Mammary epithelial cell (primary cell): ENCODE measurements at places on chromosomes 5 and 9.

DNA sequence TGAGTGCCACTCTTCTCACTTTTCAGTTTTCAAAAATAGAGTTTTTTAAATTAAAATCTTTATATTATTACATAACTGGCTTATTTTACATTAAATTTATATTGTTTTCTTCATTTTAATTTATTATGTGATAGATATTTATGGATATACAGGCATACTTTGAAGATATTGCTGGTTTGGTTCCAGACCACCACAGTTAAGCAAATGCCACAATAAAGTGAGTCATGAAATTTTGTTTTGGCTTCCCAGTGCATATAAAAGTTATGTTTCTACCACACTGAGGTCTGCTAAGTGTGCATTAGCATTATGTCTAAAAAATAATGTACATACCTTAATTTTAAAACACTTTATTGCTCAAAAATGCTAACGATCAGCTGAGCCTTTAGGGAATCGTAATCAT lies 47.4 kb downstream of the NDUFS4 start:
- no peak for DNase-seq

GRCh38 chr9:109118808-109119438 lies 824 bp downstream of the TMEM245 start:
- DNase-seq, result no peak

DNA sequence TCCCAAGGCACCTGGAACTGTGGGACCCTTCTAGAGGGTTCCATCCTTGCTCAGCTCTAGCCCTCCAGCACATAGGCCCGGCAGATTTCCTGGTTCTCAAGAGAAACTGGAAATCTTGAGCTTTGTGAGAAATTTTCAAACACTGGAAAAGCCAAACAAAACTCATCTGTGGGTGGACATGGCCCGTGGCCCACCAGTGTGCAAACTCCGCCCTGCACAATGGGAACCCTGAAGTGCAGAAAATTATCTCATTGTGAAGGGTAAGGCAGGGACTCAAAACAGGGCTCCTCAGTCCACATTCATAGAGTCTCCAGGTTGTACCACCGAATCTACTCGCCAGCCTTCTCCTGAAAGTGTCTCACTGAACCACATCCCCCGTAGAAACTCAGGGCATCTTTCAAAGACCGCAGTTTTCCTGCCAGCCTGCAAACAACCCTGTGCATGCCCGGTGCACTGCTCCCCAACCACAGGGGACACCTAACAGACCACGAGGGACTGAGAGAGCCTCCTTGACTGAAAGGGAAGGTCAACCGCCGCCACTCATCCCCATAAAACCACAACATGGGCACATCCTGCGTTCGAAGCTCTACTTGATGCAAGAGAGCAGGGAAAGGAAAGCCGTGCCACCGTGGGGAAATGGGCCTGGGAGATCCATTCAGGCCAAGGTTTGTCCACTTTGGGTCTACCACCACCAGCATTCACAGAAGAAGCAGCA lies 18.1 kb downstream of the ADAMTS2 start:
- no peak for DNase-seq

DNA sequence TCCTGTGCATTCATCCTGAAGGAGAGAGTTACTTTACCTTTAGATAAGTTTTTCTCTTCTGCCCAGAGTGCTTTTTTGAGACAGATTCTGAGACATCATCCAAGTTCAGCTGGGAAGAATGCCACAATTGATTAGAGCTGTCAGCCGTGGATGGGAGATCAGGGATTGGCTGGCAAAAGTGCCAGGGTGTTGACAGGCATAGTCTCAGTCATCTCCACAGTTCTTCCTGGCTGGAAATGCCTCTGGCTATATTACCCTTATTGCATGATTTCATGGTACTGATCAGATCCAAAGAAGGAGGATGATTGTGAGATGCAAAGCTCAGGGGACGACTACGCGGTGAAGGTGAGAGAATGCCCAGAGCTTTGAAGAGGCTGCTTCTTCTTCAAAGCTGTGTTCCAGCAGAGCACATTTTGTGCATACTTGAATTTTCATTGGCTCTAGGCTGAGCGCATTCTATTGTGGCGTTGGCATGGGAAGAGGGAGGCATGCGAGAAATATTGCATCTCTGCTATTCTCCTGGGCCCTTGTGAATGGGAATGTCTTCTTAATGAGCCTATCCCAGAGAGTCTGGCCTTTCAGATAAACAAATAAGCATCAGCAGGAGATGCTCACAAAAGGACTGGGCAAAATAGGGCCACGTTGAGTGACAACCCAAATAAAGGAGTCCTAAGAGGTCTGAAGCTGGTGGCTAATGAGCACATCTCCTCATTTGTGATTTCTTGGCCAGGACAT lies 82.1 kb downstream of the GRIA1 start:
- no peak for DNase-seq

- no peak for DNase-seq
Measured at GRCh38 chr5:156621719-156622118, 228.4 kb upstream of the PPP1R2B start.

DNA sequence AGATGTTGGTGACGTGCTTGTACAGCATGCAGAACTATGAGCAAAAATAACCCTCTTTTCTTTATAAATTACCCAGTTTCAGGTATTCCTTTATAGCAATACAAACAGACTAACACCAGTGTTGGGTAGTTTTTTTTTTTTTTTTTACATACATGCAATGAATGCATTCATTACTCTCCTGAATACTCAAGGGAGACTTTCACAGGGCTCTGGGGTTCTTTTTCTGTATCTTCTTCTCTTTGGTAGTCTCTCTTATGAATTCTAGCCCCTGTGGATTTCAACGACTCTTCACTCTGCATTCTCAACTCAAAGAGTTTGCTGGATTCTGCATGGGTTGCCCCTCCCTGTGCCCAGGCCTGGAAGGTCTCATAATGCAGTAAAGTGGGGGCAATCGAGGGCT lies 27.8 kb downstream of the PTTG1 start:
- no peak for DNase-seq

- no peak for DNase-seq
Measured at GRCh38 chr5:16617274-16617968, 624 bp upstream of the RETREG1 start.

- no peak for DNase-seq
Measured at GRCh38 chr5:157178966-157179365, 1.7 kb upstream of the ITK start.

DNA sequence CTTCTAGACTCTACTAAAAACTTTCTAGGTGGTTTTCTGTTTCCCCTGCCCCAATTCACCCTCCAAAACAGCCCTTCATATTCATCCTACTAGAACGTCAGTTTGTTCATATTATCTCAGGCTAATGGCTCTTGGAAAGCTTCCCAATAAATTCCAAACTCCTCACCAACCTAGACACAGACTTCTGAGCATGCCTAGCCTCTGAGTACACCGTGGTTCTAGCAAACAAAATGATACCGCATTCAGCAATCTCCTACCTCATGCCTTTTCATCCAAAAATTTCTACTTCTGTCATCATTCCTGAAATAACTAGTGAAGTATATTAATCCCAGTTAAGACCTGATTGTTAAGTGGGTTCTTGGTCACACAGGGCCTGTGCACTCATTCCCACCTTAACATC lies 46.5 kb upstream of the NR5A1 start:
- DNase-seq, result peak; percentile 17

DNA sequence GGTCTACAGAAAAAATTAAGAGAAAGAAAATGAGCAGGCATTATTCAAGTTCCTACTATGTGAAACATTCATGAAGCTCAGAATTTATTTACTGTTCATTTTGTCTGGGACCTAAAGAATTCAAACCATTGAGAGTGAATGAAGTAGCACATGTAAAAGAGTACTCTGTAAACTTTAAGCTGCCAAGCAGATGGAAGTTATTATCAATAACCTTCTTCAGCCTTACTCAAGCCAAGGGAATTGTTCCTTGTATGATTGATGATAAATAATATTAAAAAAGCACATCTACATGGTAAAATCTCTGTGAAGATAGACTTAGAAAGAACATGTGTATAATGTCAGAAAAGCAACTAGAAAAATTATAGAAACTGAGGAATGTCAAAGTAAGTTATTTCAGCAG lies 17.8 kb upstream of the GLIS3 start:
- DNase-seq, result no peak

GRCh38 chr9:87711857-87712800 lies 13.8 kb upstream of the CTSL start:
- peak; percentile 46 for DNase-seq

DNA sequence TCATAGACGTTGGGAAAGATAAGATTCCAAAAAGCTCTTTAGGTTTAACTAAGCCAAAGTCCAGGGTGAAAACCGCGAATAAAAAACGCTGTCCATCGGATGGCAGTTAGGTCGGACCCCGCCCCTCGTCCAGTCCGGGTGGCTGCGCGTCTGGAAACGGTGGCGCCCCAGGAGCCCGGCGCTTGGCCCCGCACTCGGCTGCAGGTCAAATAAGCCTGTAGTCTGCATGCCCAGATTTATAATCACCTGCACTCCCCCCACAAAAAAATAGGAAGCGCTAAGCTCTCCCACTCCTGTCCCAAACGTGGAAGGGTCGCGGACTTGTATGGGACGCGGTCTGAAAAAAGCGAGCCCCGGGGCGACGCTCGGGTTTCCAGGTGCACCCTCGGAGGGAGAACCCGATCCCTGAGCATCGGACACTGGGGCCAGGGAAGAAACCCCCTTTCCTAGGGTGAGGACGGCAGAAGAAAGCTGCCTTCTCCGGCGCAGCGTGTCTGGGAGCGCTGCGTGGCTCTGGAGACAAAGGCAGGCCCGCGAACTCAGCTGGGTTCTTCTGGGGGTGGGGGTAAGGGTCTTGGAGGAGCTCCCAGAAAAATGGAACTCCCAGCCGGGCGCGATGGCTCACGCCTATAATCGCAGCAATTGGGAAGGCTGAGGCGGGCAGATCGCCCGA lies 923 bp upstream of the ZBTB5 start:
- DNase-seq, result peak; percentile 78

GRCh38 chr5:163978897-163979296 lies 473.5 kb downstream of the MAT2B start:
- no peak for DNase-seq

DNA sequence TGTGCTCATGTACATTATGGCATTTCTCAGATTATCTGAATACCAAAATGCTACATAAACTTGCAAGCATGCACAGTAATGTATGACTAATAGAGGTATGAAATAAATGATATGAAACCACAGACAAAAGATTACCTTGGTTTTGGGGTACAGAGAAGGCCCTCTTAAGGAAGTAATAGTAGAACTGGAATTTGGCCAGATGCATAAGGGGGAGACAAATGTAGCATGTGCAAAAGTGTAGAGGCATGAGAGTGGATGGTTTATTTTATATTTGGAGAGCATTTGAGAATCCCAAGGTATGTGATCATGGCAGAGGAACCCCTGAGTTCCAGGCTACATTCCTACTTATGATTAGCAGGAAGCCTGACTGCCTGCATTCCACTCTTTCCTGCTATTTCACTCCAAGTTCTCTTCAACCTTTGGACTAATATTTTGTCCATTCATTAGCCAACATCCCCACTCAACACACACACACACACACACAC lies 74.2 kb downstream of the MAMDC2 start:
- DNase-seq, result peak; percentile 42

DNA sequence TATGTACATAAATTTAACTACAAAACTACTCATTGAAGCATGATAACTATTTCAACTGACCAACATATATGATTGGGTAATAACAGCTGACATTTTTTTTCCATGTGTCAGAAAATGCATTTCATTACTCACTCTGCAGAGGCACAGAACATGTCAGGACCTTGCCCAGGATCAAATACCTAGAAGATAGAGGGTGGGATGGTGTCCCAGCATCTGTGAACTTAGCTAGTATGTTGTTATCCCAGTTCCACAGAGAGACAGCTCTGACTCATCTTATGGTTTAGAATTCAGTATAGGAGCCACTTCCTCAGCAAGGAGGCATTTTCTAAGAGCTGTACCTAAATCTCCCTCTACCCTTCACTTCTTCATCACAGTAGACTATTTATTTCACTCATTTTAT lies 1198.6 kb upstream of the ACO1 start:
- peak; percentile 96 for DNase-seq

GRCh38 chr5:137751869-137752491 lies 2.2 kb downstream of the HNRNPA0 start:
- DNase-seq, result peak; percentile 57

- DNase-seq, result no peak
Measured at GRCh38 chr9:110028271-110028670, 179.7 kb downstream of the C9orf152 start.

GRCh38 chr9:3628239-3628638 lies 102.4 kb upstream of the RFX3 start:
- DNase-seq, result no peak

DNA sequence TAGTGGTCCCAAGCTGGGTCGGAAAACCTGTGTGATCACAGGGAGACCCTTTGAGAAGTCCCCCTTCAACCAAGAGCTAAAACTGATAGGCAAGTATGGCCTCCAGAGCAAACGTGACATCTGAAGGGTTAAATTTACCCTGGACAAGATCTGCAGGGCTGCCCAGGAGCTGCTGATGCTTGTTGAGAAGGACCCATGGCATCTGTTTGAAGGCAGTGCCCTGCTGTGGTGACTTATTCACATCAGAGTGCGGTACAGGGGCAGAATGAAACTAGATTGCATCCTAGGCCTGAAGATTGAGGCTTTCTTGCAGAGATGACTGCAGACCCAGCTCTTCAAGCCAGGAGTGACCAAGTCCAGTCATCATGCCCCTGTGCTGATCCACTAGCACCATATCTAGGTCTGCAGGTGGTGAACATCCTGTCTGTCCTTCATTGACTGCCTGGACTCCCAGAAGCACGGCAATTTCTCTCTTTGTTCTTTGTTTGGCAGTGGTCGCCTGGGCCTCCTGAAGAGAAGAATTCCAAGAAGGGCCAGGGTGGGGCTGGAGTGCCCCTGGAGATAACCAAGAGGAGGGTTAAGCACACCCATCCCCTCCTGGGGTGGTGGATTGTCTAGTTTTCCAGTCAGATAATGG lies 25.7 kb upstream of the CHD1 start:
- no peak for DNase-seq

DNA sequence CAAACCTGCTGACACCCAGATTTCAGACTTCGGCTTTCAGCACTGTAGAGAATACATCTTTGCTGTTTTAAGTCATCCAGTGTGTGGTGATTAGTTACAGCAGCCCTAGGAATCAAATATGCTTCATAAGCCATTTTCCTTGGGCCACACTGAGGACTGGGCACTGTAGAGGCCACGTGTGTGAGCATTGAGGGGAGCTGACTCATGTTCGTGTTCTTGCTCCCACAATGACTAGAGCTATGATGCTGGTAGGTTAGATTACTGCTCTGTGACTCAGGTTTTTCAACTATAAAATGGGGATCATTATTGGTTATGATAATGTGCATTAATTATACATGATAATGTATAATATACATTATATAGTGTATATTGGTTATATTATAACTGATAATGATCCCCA lies 96.5 kb upstream of the PALM2AKAP2 start:
- DNase-seq, result peak; percentile 53
